Naive thymus-derived CD8-positive, alpha-beta T cell (primary cell): ENCODE measurements at places on chromosomes 2 and 18.

DNA sequence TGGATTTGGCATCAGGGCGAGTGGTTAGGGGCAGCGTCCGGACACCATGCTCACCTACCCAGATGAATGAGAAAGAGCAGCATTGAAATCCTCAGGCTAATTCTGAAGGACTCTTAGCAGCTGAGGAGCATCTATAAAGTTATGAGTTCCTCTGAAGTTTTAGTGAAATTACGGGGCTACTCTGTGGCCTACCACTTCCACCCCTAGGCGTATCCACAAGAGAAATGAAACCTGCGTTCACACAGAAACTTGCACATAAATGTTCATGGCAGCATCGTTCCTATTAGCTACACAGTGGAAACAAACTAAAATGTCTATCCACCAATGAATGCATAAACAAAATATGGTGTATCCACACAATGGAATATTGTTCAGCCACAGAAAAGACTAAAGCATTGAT lies 98.0 kb downstream of the GBX2 start:
- DNase-seq, result no peak

GRCh38 chr18:39188278-39188677 lies 1622.7 kb upstream of the CELF4 start:
- DNase-seq, result no peak

- DNase-seq, result no peak
These were observed 805.1 kb downstream of the RNF144A start for GRCh38 chr2:7722212-7722910.

- no peak for DNase-seq
These were observed 44.0 kb downstream of the ITGB6 start for GRCh38 chr2:160156100-160156499.

DNA sequence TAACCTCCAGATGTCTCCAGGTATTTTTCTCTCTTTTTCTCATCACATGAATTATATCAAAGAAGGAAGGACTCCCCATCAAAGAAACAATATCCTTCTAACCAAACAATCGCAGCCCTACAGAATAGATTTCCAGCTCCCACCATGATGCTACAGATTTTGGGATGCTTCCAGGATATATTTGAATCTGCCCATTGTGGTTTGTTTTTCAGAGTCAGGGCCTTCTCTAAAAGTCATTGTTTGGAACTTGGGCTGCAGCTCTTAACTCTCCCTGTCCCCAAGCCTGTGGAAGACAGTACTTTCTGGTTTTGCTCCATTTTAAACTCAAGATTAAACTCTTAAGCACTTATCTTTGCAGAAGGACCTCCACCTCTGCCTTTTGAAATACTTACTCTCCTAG lies 223.2 kb downstream of the PMAIP1 start:
- DNase-seq, result no peak

- no peak for DNase-seq
These were observed 84.8 kb downstream of the VRK2 start for GRCh38 chr2:58131191-58132011.

DNA sequence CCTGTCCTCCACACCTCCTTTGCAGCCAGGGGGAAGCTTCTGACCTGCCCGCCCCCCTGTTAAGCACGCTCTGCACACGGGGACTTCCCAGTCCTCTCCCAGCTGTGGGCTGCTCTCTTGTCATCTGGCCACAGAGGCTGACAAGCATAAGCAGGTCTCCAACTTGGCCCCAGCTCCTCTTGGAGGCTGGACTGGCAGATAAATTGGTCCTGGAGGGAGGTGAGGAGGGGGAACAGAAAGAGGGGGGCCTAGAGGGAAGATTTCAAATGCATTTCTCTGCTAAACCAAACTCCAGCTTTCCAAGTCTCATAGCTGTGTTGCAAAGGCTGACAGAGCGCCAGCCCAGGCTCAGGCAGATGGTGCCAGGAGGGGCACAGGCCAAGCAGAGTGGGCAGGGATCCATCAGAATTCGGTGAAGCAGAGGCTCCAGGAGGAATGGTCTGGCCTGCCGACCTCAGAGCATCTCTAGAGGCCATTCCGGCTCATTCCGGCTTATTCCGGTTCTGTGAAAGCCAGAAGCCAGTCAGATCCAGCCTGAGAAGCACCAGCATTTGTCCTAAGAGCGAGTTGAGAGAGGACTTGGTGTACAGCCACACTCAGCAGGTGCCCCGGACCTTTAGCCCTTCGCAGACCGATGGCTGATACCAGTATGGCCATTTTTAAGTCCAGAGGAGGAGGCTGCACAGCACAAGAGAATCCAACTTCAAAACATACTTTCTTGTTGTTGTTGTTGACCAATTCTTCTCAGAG lies 508.9 kb upstream of the MYT1L start:
- no peak for DNase-seq

DNA sequence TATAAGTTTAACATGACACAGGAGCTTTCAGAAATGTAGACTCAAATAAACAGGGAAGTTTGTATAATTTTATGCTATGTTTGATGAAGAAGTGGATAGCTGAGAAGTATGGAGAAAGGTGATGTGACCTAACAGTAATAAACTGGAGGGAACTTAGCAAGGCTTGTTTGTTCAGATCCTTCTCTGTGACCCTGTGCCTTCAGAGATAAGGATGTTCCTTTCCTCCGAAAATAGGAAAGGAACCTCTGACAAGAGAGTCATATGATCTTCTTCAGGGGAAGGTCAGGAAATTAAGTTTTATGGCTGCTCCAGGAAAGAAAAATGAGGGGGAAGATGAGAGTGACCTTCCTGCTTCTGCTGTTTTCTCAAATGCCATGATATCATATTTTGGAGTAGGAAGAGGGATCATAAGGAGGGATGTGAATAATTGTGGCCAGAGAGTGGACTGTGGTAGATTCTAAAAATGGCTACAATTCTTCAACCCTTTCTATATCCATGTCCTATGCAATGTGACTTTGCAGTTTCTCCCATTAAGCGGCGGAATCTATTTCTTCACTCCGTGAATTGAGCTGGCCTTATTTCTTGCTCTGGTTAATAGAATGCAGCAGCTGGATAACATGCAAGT lies 8.5 kb upstream of the C2orf69 start:
- DNase-seq, result no peak

DNA sequence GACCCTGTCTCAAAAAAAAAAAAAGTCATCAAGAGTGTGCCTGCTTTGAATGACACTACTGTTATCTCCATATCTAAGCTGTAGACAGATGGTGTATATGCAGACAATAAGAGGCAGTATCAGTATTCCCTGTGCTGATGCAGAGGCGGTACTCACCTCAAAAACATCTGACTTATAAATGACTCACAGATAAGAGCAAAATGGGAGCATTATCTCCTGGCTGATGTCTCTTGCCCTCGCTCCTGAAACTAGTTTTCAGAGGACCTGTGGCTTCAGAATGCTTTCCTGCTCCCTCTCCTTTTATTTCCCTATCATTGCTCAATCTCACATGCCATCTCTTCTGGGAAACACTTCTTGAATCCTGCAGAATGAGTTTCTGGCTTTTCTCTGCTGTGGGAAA lies 289.6 kb downstream of the PTPRM start:
- DNase-seq, result no peak

DNA sequence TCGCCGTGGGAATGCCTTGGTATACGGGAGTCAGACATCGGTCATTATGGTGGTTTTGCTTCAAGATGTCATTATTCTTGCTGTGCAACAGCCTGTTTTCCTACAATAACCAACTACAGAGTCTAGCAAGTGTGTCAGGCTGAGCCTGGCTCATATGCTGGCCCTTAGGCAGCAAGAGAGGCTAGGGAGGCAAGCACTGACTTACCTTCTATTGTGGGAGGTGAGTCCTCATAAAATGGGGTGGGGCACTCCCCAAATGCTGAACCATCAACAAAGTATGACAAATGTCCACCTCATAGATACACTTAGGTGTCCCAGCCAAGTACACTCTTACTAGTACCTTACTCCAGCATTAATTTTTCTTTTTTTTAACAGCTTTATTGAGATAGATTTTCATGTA lies 77.0 kb upstream of the ATL2 start:
- DNase-seq, result no peak

- no peak for DNase-seq
These were observed 1.5 kb downstream of the POU3F3 start for GRCh38 chr2:104855221-104856085.

DNA sequence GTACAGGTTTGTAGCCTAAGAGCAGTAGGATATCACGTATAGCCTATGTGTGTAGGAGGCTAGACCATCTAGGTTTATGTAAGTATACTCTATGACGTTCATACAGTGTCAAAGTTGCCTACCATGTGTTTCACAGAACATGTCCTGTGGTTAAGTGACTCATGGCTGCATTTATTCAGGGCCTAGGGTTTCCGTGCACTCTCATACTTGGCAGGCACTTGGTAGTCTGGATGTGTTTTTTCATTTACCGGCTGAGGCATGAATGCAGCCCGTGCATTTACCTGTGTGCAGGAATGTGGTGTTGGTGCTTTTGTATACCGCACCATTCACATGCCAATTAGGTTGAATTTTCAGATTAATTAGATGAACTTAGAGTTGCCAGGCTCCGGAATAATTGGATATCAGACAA lies 43.4 kb downstream of the MYL12B start:
- DNase-seq, result no peak

GRCh38 chr2:178829299-178829960 lies 22.2 kb upstream of the TTN start:
- DNase-seq, result no peak

GRCh38 chr2:46801731-46802664 lies 113.6 kb downstream of the MCFD2 start:
- no peak for DNase-seq

GRCh38 chr2:198782734-198783133 lies 675.0 kb downstream of the SATB2 start:
- no peak for DNase-seq

GRCh38 chr2:218344090-218344754 lies 12.4 kb upstream of the CATIP start:
- no peak for DNase-seq

- no peak for DNase-seq
These were observed 17.2 kb downstream of the LANCL1 start for GRCh38 chr2:210459407-210459806.

- no peak for DNase-seq
These were observed 40.3 kb downstream of the SOWAHC start for GRCh38 chr2:109654326-109655050.

- DNase-seq, result no peak
These were observed 345.3 kb upstream of the CDH20 start for GRCh38 chr18:60987963-60988362.

- DNase-seq, result no peak
These were observed 11.7 kb downstream of the TBC1D8 start for GRCh38 chr2:101139495-101139894.

DNA sequence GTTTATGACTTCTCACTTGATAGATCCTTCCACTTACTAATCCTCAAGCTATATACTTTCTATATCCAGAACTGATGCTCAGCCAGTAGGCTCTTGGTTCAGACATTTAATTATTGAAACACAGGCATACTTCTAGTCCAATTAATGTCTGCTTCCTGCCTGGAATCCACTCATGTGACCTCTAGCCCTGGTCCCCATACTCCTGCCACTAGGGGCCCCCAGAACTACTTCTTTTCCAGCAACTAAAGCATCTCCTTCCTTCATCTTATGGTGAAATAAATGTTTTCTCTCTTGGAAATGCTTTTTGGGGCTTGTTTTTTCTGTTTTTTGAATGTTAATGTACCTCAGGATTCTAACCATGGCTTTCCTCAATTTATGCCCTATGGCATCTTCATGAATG lies 527.6 kb downstream of the SATB2 start:
- DNase-seq, result no peak

GRCh38 chr18:7532942-7533341 lies 34.2 kb upstream of the PTPRM start:
- DNase-seq, result no peak

GRCh38 chr18:56815926-56816325 lies 164.8 kb downstream of the WDR7 start:
- DNase-seq, result no peak

- no peak for DNase-seq
These were observed 16.6 kb downstream of the SP110 start for GRCh38 chr2:230203110-230203676.

GRCh38 chr18:13283746-13284145 lies 65.2 kb downstream of the LDLRAD4 start:
- no peak for DNase-seq

DNA sequence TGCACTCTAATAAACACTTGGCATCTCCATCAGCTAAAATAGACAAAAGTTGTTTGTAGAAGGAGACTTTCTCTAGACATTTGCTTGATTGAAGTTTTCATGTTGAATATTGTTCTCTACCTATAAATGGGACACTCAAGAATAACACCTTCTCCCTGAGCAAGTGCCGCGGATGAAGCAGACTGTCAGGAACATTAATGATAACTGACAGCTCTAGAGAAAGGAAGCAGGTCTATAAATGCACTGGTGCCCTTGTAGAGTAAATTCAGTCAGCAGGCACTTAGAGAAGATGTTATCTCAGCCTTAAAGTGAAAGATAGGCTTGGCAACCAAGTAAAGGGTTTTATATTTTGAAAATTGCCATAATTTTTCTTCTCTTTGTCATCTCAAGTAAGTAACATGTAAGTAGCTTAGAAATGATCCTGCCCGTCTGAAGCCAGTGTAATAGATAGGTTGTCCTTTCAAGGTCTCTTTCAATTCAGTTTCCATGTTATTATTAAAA lies 224.6 kb downstream of the ARL6IP6 start:
- DNase-seq, result no peak

- DNase-seq, result no peak
These were observed 104.1 kb downstream of the CHN1 start for GRCh38 chr2:174901075-174901474.

DNA sequence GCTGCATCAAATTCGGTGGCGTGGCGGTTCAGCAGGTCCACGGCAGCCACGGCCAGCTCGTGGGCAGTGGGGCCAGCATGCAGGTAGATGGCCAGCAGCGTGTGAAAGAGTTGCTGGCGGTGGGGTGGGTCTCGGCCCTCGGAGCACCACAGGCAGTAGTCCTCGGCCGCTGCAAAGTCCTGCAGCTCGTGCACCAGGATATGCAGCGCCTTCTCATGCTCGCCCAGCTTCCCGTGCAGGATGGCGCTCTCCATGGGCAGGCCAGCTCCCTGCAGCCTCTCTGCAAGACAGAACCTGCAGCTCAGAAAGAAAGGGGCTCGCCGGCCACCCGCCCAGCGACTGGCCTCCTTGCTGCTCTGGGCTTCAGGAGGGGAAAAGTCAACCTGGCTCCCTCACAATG lies 27.9 kb downstream of the GPR45 start:
- DNase-seq, result no peak

DNA sequence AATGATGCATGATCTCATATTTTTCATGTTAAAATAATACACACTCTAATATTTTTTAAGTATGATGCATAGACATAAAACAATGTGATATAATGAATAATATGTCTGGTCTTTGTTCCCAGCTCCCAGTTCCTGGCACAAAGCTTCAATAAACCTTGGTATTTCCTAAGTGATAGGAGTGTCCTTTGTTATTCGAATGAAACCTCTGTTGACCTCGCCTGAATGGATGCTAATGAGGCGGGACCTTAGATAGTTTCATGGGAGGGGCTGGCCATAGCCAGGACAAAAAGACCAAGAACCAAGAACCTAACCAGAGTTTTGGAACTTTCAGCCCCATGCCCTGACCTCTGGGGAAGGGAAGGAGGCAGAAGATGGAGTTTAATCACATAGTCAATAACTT lies 257.7 kb upstream of the COPS8 start:
- DNase-seq, result no peak

- no peak for DNase-seq
These were observed 32.6 kb downstream of the RBKS start for GRCh38 chr2:27857417-27858172.
